Panc1 (cell line): ENCODE measurements at places on chromosomes 2 and 18.
A peak's percentile ranks its signal among the peaks of the same experiment; 100 is the strongest.

GRCh38 chr2:241083091-241083415 is 19.0 kb downstream of the MTERF4 start:
- H3K27me3 ChIP-seq = no peaks in the 10 kb centered on the region
- H3K27ac ChIP-seq = no peak overlapping the region
- no peak overlapping the region for H3K4me3 ChIP-seq

DNA sequence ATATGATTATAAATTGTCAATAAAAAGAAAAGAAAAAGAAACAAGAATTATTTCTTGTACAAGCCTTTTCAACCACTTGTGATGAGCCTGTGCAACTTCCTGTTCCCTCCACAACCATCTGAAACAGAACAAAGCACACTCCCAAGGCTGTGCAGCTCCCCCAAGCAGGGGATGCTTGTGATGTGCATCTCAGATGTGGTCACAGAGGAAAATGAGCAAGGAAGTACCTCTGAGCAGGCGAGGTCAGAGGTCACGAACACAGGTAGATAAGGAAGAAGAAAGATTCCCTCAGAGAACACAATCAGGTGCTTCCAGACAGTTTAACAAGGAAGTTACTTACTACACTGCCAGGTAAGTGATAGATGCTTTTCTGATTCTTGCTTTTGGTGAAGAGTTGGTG is 274.8 kb upstream of the SLC39A10 start:
- H3K4me3 ChIP-seq = no peak overlapping the region
- no peaks in the 10 kb centered on the region for H3K27me3 ChIP-seq
- H3K4me1 ChIP-seq = no peaks in the 10 kb centered on the region
- H3K36me3 ChIP-seq = no peaks in the 10 kb centered on the region
- no peak for DNase-seq

GRCh38 chr2:70388128-70388527 is 86.3 kb upstream of the FAM136A start:
- H3K27ac ChIP-seq = no peak overlapping the region
- H3K4me1 ChIP-seq = no peaks in the 10 kb centered on the region
- no peaks in the 10 kb centered on the region for H3K27me3 ChIP-seq
- DNase-seq = no peak
- H3K36me3 ChIP-seq = no peaks in the 10 kb centered on the region
- H3K4me3 ChIP-seq = no peak overlapping the region

GRCh38 chr2:224063298-224063648 is 24.2 kb upstream of the SERPINE2 start:
- H3K27ac ChIP-seq = no peak overlapping the region
- no peaks in the 10 kb centered on the region for H3K4me1 ChIP-seq
- no peak for DNase-seq
- no peak overlapping the region for H3K4me3 ChIP-seq
- no peaks in the 10 kb centered on the region for H3K36me3 ChIP-seq

DNA sequence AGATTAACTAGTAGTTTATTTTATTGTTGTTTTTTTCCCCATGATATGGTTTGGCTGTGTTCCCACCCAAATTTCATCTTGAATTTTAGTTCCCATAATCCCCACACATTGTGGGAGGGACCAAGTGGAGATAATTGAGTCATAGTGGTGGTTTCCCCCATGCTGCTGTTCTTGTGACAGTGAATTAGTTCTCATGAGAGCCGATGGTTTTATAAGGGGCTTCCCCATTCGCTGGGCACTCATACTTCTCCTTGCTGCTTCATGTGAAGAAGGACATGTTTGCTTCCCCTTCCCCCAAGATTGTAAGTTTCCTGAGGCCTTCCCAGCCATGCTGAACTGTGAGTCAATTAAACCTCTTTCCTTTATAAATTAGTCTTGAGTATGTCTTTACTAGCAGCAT is 36.5 kb downstream of the GALNT14 start:
- no peak overlapping the region for H3K4me3 ChIP-seq
- H3K36me3 ChIP-seq = no peaks in the 10 kb centered on the region
- peaks cover 3% of the 10 kb centered on the region; the same call in 1 of the 2 replicates for H3K27me3 ChIP-seq

DNA sequence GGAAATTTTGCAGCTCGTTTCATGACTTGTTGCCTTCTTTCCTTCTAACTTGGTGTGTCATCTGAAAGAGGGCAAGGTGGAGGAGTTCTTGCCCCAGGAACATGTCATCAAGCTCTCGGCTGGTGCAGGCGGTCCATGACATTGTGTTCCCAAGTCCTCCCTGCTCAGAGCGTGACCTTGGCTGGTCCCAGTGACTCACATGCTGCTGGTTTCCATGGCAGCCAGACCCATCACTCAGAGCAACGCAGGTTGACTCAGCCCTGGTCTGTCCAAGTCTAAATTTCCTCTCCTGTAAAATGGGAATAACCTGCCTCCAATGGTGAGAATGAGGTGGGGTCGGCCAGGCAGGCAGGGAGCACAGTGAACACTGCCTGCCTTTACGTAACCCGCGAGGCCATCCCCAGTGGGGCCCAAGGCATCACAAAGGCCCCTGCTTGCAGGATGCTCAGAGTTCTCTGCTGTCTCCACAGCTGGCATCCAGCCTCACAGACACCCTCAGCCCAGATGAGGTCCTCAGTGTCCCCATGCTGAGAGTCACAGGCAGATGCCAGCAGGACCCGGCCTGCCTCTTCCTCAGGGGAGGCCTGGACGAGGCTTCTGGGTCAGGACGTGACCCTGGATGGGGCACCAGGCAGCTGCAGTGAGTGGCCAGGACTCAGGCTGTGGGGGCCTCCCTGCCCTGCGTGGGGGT is 143.7 kb downstream of the TPO start:
- no peaks in the 10 kb centered on the region for H3K36me3 ChIP-seq
- H3K27ac ChIP-seq = peak overlapping the region; percentile 39; the same call in 1 of the 2 replicates
- DNase-seq = no peak
- no peaks in the 10 kb centered on the region for H3K27me3 ChIP-seq
- peaks cover 12% of the 10 kb centered on the region for H3K4me1 ChIP-seq

- H3K27me3 ChIP-seq = no peaks in the 10 kb centered on the region
- DNase-seq = no peak
- no peak overlapping the region for H3K27ac ChIP-seq
- no peaks in the 10 kb centered on the region for H3K36me3 ChIP-seq
- no peaks in the 10 kb centered on the region for H3K4me1 ChIP-seq
- H3K4me3 ChIP-seq = no peak overlapping the region
Measured at GRCh38 chr2:72612614-72613160, 213.1 kb downstream of the EXOC6B start.

DNA sequence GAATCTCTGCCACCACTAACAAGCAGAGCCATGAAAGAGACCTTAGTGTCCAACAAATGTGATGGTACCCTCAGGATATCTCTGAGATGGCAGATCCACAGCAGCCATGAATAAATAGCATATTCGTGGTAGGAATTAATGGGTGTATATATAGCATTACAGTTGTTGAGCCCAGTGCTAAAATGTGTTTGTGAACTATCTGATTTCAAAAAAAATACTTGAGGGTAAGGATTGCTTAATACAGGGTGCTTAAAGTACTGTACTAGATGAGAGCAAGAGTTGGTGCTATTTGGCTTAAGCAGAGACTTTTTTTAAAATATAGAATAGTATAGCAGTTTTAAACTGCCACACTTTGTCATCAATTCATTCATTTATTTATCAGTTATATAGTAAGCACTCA is 101.5 kb upstream of the GALNT5 start:
- no peaks in the 10 kb centered on the region for H3K27me3 ChIP-seq
- no peaks in the 10 kb centered on the region for H3K36me3 ChIP-seq
- no peak for DNase-seq
- no peak overlapping the region for H3K4me3 ChIP-seq
- no peaks in the 10 kb centered on the region for H3K4me1 ChIP-seq
